ENCODE measurements at places on chromosomes 13 and 19.

GRCh38 chr19:42442833-42443232 lies at the start of gene CXCL17:
TSS of gene CXCL17 (minus strand) at chr19:42442946. CDS start at chr19:42442832, 114 bp downstream.
- no peak for DNase-seq

DNA sequence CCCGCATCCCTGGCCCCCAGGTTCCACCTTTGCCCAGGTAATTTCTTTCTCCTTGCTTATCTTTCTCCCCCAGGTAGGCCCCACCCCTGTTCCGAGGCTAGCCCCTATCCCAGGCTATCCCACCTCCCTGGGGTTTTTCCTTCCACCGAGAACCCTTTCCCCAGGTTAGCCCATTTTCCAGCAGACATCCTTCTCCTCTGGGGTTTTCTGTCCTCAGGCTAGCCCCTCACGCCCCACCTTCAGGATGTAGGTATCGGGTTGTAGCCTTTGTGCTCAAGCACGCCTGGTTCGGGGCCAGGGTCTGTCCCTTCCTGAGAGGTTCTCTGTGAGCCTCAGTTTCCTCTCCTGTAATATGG lies 837 bp downstream of the FSD1 start:
- no peak for DNase-seq

DNA sequence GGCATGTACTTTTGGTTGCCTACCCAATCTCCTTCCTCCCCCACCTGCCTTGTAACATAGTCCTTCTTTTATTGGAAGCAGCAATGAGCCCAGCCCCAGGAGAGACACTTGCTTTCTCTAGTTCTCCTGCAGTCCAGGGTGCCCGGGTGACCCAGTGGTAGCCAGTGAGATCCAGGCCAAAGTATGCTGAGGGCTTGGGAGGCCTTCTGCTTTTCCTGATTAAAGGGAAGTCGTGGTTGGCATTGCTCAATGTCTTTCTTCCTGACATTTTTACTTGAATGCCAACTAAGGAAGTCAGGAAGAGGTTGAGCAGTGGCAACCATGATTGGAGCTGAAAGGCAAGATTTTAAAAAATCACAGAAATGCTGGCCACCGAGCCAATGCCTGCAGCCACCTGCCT lies 25.7 kb downstream of the CNMD start:
- DNase-seq = no peak

- DNase-seq = no peak
Measured at GRCh38 chr19:52322429-52322828, 13.6 kb upstream of the ZNF610 start.

DNA sequence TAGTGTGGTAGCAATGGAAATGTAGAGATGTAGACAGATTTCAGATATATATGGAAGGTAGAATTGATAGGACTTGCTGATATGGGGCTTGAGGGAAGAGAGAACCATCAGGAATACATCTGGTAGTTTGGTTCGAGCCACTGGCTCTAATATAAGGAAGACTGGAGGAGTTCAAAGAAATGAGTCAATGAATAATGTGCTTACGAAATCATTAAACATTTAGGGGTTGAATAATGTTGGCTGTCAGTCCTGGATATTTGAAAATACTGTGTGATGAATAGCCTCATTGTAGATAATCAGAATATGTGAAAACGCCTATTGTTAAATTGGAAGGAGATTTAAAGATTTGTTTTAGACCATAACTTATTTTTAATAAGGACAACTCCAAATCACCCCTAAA lies 21.6 kb downstream of the SGCG start:
- no peak for DNase-seq

GRCh38 chr19:46731007-46731501 lies 14.1 kb upstream of the PRKD2 start:
- no peak for DNase-seq

- DNase-seq = no peak
Measured at GRCh38 chr13:105428811-105429210, 1106.7 kb downstream of the EFNB2 start.

DNA sequence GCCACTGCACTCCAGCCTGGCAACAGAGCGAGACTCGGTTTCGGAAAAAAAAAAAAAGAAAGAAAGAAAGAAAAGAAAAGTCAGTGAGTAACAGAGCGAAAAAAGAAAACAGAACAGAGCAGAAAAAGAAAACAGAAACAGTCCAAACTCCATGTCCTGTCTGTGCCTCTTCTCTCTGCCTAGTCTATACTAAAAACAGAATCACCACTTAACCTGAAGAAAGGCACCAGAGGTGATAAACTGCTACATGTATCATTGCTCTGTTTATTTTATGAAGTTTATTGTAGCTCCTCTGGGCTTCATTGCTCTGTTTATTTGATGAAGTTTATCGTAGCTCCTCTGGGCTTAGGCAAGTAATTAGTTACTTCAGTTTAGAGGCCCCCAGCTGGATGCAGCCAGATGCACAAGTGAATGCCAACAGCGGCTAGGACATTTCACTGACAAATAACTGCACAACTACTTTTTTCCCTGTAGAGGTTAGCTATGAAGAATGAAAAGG lies 39.2 kb downstream of the TBC1D4 start:
- no peak for DNase-seq

- no peak for DNase-seq
Measured at GRCh38 chr19:1521636-1522035, 2.2 kb upstream of the PLK5 start.

DNA sequence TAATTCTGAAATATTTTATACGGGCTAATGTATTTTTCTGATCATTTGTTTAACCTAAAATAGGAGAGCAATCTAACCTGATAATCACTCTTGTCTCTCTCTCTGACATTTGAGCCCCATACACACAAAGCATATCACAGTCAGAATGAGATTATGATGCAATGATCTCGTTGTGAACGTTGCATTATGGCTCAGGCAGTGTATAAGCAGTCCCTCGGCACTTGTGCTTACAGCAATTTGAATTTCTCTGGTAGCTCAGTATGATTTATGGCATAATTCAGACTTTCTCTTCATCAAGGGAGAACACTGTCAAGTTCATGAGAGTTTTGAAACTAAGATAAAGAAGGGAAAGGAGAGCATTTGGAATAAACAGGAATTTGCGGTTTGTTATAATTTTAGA lies 256.1 kb downstream of the DACH1 start:
- no peak for DNase-seq

DNA sequence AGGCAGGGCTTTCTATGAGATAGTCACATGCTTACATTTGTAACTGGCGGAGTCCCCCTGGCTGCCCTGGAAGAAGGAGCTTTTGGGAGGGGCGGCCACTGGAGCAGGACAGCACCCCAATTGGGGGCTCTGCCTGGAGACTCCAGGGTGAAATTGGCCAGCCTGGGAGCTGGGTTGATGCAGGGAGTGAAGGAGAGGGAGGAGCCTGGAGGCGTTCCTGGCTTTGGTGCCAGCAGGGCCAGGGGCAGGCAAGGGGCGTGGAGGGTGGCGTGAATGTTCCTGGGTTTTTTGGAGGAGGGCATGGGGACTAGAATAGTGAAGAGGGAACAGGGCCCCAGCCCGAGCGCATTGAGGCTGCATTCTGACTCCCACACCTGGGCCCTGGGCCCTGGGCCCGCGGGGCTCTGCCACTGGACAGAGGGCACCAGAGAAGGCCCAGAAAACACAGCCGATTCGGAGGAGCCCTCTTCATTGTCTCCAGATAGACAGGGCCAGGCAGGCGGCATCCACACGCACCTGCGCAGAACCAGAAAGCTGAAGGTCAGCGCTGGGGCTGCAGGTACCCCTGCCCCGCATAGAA lies 29.5 kb downstream of the COMP start:
- no peak for DNase-seq

GRCh38 chr19:13962699-13963602 lies 10.6 kb downstream of the DCAF15 start:
- no peak for DNase-seq

DNA sequence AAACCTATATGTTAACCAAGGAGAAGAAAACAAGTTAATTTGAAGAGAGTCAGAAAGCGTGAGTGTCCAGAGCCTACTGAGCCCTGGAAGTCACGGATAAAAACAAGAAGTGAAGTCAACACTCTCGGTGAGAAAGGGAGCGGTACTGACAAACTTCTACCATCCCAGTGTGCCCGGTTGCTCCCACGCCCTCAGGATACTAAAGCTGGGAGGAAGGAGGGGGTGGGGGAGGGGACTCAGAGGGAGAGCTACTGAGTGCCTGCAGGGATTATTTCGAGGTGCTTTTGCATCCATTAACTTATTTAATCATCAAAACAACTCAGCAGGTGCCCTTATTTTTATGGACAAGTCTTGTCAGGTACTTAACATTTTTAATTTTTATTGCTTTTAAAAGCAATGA lies 166.2 kb downstream of the ZIC5 start:
- DNase-seq = peak; percentile 74

- no peak for DNase-seq
Measured at GRCh38 chr19:33758541-33759013, 38.1 kb upstream of the KCTD15 start.

GRCh38 chr19:19115954-19116353 lies 22.3 kb downstream of the TMEM161A start:
- peak; percentile 86 for DNase-seq

- DNase-seq = no peak
Measured at GRCh38 chr13:46665248-46665632, 112.3 kb downstream of the LRCH1 start.

DNA sequence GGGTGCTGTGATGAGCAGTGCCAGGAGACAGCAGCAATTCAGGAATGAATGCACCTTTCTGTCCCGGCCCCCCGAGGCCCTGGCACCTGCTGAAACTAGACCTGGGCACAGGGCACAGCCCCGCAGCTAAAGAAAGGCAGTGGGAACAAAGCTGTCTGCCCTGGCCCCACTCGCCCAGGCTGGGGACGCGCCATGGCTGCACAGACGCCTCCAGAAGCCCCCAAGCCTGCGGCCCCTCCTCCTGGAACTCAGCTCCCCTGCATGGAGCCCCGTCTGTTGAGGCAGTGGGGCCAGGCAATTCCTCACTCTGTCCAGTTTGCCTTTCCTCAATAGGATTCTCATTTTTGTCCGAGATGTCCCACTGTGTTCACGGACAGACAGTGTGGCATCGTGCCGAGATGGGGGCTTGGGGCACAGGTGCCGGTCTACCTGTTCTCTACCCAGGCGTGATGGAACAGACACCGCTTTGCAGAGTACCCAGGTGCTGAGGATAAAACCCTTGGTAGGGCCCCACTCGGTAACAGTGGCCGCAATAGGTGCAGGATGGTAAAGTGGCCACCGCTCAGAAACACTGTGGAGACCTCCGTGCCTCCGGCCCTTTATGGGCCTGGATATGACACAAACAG lies 146.5 kb upstream of the SOX1 start:
- DNase-seq = no peak

DNA sequence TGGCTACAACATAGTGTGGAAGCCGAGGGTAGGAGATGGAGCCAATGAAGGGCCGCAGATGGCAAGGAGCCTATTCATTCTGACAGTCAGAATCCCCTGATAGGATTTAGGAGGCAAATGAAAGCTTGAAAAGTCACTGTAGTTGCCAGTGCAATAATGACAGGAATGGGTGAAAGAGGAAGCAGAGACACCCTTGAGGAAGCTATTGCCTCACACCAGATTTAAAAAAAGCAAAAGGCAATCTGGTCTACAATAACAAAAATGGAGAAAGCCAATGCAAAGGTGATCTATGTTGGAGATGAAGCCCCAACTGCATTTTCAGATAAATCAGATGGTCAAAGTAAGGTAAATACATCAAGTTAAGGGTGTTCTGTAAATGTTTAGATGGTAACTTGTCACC lies 158.5 kb downstream of the TUBA3C start:
- no peak for DNase-seq

- DNase-seq = no peak
Measured at GRCh38 chr13:23656637-23657371, 86.6 kb downstream of the TNFRSF19 start.

GRCh38 chr13:38223089-38223488 lies 126.6 kb upstream of the UFM1 start:
- peak; percentile 11 for DNase-seq

DNA sequence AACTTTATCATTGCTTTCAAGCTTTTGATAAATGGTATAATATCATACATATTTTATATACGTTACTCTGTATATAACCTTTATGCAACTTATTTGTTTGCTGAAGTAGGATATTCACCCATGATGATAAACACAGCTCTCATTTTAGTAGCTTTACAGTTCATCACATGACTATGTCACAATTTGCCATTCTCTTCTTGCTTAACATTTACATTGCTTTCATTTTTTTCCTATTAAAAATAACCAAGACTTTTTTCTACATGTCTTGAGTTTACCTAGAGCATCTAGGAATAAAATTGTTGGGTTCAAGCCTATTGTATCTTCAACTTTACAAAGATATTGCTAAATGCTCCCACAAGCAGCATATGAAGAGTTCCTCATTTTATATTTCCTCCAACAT lies 54.0 kb downstream of the KCNRG start:
- no peak for DNase-seq

GRCh38 chr19:7861619-7862412 lies 12.4 kb downstream of the PRR36 start:
- no peak for DNase-seq

DNA sequence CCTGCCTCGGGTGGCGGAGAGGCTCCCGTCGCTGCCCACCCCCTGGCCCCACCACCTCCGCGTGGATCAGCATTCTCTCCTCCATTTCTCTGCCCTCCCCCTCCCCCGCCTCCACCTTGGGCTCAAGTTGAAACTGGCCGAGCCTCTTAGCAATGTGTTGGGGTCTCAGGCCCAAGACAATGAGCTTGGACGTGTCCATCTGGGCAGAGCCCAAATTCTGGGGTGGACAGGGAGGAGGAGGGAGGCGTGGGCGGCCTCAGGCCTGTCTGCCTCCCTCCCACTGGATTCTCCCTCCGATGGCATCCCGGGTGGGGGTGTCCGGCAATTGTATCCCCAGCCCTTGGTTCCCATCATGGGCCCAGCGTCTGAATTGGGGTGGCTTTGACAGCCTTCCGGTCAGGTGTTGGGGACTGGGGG lies 1.2 kb downstream of the CELF5 start:
- DNase-seq = no peak

- DNase-seq = no peak
Measured at GRCh38 chr19:21092109-21092508, 10.1 kb downstream of the ZNF714 start.

DNA sequence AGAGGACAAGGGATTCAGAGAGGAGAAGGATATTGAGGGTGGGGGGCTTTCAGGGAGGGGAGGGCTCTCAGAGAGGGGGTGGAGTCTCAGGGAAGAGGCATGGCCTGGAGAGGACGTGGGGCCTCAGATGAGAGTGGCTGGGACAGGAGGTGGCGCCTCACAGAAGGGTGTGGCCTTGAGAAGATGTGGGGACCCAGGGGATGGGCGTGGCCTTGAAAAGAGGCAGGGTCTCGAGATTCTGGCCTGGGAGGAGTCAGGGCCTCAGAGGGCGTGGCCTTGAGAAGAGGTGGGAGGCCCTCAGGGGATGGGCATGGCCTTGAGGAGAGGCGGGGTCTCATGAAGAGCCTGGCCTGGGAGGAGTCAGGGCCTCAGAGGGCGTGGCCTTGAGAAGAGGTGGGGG lies 23.7 kb upstream of the TNFSF14 start:
- DNase-seq = no peak

DNA sequence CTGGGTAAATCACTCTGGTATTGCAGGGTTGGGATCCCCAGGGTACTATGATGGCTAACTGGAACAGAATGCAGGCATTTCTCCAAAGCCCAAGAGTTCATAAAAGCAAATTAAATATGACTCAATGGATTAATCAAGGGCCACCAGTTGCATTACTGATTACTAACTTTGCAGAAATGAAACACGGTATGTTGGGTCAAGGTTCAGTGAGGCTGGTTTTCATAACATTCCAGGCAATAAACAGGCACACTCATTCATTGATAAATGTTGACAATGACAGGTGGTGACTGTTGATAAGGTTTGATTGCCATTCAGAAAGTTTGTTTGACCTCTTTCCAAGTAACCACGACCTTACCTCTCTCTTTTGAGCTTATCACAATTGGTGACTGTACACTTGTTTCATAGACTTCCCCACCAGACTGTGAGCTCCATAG lies 506 bp upstream of the AP1M1 start:
- DNase-seq = no peak

- no peak for DNase-seq
Measured at GRCh38 chr19:40827386-40828247, 22.6 kb downstream of the CYP2A6 start.
